ENCODE measurements at places on chromosomes 1 and 21. TPM values are rescaled to one million over a fixed set of nuclear protein-coding genes. Genes with fewer than 3 reads are reported as not detected.

RSPO1 gene
- 2.5 TPM for total RNA-seq

TMPRSS2 gene
- total RNA-seq, result 6.1 TPM

LMX1A gene
- total RNA-seq, result 0.72 TPM

ERRFI1 gene
- total RNA-seq, result 18.0 TPM

NAV1 gene
- total RNA-seq, result 17.3 TPM

ACTRT2 gene
- not detected for total RNA-seq

SSX2IP gene
- 22.8 TPM for total RNA-seq

PGBD2 gene
- total RNA-seq, result 9.1 TPM

TSTD1 gene
- total RNA-seq, result 53.9 TPM
